ENCODE measurements at places on chromosomes 16 and 17.

DNA sequence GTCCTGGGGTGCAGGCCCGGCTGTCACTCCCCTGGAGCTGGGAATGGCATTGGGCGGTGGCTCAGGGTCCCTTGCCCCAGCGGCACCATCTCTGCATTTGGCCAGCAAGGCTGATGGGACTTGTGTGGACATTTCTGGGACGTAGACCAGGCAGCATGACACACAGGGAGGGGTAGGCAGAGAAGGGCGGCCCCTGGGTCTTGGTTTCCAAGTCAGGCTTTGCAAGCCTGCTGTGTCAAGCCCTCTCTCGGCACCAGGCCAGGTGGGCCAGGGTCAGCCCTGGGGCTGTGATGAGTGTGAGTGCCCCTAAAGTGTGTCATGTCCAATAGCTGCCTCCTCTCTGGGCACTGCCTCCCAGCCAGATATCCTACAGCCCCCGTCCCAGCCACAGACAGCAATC, 335.2 kb downstream of the SEC14L1 start:
- DNase-seq = no peak

- DNase-seq = no peak
Observed at GRCh38 chr17:7750321-7750821, 32.8 kb downstream of the DNAH2 start.

DNA sequence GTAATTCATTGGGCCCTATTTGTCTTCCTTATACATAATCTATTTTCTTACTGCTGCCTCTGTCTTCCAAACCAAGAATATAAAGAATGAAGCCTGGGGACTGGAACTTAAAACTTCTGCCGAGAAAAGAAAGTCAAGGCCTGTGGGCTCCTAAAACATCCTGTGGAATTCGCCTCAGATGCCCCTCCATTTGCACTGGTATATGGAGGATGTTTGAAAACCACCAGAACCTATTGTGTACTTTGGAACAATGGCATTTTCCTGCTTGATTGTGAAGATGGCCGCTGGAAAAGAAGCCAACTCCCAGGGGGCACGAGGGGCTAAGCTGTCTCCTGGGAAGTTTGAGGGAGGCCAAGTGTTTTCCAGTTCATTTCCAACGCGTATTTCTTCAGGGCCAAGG, 122.4 kb downstream of the WWOX start:
- no peak for DNase-seq

GRCh38 chr17:68437979-68438822, 19.1 kb downstream of the WIPI1 start:
- DNase-seq = no peak

GRCh38 chr17:61476476-61477203, 24.4 kb downstream of the TBX4 start:
- DNase-seq = no peak

DNA sequence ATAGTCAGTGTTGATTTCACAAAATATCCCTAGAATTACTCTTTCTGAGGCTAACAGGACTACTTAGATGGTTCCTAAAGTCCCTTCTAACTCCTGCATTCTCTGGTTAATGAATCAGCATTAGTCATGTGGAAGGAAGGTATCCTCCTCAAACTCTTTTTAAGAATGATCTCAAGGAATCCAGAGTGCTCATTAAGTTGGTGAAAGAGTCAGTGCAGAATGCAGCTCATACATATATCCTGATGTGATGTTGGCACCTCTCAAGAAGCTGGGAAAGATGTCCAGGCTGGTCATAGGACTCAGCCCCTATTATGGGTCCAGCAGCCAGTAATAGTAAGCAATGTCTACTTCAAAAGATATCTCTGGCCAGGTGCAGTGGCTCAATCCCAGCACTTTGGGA, 65.5 kb downstream of the PIGL start:
- DNase-seq = no peak

- DNase-seq = no peak
Observed at GRCh38 chr17:41533613-41534012, 5.5 kb upstream of the KRT19 start.

DNA sequence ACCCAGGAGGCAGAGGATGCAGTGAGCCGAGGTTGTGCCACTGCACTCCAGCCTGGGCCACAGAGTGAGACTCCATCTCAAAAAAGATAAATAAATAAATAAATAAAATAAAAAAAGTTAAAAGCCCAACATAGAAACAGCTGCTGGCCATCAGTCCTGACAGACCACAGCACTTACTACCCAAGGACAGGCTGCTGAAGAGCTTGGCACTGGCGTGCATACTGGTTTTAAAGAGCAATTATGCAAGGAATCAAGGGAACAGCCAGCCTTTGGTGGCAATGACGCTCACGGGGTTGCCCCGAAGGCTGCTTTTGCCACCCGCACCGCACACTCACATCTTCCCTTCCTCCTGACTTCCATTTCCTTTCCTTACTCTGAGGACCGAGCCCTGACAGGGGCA, 4.2 kb downstream of the PLD6 start:
- DNase-seq = no peak

GRCh38 chr17:6035801-6036394, 34.3 kb upstream of the WSCD1 start:
- no peak for DNase-seq

DNA sequence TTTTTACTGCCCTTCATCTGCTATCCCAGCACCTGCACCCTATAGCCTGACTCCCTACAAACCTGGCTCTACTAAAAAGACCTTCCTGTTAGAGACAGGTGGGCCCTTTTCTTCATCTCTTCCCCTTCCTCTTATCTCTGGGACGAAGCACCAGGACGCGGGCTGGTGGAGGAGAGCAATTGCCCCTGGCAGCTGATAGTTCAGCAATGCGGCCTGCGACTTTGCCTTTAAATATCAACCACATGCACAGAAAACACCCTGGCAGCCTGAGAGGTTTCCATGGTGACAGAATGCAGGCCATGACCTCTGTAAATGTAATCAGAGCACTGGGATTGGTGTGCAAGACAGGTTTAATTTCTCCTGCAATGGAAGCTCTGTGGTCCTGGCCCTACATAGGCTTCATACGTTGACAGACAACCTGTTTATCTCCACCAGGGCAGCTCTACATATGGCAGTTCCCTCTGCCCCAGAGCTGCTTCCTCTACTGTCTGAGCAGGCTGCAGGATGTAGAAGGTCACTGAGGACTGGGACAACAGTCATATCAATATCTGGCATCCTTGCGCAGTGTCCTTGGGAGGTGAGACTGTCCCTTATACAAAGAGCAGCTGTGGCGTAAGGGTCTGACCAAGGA, 10.0 kb upstream of the SKAP1 start:
- no peak for DNase-seq

DNA sequence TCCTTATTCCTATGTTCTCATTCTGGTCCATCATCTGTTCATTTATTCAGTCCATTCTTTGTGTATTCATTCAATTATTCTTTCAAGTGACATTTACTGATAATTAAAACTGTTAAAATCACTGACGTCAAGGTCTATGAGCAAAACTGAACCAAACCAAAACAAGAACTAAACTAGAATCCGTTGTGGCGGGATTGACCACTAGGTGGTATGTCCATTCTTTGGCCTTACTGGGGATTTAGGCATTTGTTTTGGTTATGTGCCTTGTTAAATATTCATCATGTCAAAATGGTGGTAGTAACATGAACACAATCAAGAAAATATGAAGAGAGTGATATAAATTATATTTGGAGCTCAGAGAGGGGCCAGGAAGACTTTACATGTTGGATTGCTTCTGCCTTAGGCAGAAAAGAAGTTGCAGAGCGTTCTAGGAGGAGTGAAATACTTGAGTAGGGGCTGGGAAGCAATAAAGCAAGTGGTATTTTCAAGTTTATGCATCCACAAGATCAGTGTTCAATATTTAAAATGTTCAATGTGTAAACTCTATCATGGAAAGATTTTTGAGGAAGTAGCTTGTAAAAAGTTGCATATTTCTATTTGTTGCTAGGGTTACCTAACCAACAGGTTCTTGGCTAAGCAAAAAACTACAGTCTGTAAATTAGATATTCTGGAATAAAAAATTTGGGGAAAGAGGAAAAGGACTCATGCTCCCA, 129.0 kb downstream of the CDH13 start:
- DNase-seq = no peak

DNA sequence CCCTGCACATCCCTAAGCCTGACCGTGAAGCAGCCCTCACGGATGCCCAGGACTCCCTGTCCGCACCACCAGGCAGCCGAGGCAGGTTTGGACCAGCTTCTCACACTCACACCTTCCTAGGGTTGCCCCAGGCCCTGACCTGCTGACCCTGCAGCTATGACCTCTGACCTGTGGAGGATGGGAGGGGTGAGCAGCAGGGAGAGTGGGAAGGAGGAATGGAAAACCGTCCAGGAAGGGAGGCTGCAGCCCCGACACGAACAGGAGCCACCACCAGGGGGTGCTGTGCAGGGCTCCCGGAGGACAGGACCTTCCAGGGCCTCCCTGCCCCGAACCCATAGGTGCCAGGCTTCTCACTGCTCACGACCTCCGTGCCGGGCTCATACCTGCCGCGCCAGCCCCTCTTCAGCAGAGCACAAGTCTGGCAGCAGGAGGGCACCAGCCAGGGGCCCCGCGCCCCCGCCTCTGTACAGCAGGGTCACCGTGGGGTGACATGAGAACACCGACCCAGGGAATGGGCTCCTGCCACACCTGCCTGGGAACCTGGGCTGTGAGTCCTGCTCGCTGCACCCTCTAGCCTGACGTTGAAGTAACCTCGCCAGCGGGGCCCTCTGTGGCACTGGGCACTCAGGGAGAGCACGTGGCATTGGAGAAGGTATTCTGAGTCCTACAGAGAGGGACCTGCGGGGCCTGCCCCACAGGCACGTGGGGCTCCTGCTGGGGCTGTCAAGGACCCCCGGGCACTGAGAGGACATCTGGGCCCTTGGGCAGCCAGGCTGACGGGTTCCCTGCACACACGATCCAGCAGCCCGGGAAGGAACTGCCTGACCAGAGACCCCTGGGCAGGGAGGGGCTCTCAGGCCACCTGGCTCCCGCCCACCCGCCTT, 37.6 kb downstream of the CTU2 start:
- no peak for DNase-seq

GRCh38 chr16:75471723-75472633, 7.5 kb upstream of the TMEM170A start:
- DNase-seq = no peak

All from NCI-H187 (cell line).